ENCODE measurements at places on chromosomes 12 and 14.

- no peak for DNase-seq
These were observed 23.8 kb upstream of the LRTM2 start for GRCh38 chr12:1796515-1797010.

DNA sequence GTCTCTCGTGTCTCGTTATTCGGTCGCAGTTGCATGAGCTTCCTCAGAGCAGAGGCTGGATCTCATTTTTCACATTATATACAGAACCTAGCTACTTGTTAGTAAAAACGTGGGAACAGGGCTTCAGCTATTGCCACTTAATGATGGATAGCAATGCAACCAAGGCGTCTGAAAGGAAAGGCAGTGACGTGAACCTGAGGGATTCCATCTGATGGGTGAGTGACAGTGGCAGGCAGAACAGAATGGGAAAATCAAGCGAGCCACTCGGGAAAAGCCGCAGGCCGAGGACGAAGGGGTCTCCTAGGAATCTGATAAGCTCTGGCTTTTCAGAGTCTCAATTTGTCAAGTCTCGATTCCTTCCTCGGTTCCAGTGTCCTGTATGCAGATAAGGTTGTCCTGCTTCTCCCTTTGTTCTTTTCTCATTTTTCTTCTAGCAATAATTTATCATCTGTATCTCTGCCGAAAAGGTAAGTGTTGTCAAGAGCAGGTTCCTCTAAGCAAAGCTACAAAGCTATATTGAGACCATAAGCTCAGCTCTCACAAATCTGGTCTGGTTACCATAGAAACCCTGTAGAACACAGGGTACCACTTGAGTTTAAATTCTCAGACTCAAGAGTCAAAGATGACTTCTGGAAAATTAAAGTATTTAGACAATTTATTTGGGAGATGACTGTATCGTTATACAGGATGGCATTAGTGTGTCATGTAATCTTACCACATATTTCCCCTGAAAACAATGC, 416.6 kb downstream of the GLT1D1 start:
- DNase-seq, result no peak

- no peak for DNase-seq
These were observed 169.8 kb downstream of the GPHN start for GRCh38 chr14:66677780-66678179.

DNA sequence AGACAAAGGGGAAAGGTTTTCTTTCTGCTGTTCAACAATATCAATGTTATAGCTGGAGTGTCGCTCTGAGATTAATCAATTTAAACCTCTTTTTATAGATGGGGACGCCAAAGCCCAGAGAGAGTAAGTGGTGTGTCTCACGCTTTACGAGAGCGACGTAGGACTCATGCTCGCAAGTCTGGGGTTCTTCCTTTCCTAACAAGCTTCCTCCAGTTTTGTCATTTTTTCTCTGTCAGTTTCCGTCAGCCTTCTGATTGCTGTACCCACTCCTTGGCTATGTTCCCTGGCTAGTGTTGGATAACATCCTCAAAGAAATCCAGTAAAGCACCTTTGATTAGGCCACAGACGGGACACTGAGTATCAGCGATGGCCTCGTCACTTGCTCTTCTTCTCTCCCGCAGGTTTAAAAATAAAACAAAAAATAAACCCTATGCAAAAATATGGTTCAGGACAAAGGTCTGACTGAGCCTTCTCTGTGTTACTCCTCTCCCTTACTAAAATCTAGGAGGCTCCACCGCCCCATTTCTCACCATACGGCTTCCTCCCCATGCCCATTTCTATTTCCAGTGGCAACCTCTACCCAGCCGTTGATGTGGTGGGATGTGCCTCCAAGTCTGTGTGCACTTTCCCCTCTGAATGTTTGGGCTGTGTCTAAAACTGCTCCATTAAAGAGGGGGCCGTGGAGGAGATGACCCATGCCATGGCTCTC, 172.7 kb upstream of the PARP11 start:
- DNase-seq, result no peak

GRCh38 chr14:71094722-71095121, 187.5 kb downstream of the PCNX1 start:
- DNase-seq, result no peak

- DNase-seq, result no peak
These were observed 6.8 kb upstream of the SPTLC2 start for GRCh38 chr14:77623201-77623600.

GRCh38 chr12:51806896-51807295, 41.6 kb downstream of the FIGNL2 start:
- no peak for DNase-seq

GRCh38 chr12:31004666-31005065, 69.0 kb upstream of the DDX11 start:
- DNase-seq, result no peak

DNA sequence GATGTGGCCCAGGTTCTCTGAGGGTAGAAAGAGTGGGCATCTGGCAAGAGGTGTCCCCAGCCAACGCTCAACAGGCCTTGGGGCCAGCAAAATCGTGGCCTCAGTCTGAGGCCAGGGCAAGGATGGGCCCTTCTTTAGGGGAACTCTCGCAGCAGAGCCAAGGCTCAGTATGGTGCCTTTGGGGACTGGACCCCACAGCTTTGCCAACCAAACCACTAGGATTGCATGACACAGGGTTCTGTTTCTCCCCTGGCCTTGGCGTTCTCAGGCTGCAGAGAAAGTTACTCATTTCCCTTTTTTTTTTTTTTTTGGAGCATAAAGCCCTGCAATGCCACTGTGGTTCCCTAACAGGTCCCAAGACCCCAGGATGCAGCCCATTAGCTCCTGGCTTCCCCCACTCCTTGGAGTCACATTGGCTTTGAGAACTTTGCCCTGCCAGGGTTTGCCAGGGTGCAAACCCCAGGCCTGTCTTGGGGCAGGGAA, 100.6 kb downstream of the LGMN start:
- DNase-seq, result no peak

DNA sequence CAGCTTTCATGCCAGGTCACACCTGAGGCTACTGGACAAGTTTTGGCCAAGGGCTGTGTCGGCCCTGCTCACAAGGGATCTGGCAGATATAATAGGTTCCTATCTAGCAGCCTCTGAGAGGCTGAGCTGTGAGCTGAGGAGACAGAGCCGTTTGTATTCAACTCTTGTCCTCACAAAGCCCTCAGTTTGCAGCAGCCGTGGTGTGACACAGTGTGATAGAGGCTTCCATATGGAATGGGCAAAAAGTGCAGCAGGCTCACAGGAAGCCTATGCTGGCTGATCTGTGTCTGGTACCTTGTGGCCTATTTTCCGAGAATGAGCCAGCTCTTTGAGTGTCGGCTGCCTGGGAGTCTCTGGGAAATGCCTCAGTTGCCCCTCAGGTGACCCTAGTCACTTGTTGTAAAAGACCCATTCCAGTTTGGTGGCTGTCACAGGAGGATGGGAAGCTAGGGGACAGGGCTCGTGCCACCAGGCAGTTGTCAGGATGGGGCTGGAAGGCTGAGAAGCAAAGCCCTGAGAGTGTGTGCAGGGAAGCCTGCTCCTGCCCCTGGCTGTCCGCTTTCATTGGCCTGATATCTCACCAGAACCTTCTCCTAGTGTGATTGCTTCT, 16.1 kb downstream of the VRTN start:
- DNase-seq, result no peak

DNA sequence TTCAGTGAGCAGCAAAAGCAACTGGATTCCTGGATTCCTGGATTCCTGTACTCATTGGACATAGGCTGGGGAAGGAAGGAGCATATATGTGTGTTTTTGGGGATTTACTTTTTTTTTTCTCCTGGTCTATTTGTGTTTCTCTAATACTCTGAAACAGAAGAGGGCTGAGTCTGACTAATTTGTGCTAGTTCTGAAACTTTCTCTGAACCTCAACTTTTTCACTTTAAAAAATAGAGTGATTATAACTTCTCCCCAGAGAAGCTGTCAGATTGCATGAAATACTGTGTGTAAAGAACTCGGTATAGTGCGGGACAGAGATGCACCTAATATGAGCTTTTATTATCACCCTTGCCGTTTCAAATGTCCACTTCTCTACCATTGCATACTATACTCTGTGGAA, 529.5 kb downstream of the TMTC2 start:
- DNase-seq, result no peak

DNA sequence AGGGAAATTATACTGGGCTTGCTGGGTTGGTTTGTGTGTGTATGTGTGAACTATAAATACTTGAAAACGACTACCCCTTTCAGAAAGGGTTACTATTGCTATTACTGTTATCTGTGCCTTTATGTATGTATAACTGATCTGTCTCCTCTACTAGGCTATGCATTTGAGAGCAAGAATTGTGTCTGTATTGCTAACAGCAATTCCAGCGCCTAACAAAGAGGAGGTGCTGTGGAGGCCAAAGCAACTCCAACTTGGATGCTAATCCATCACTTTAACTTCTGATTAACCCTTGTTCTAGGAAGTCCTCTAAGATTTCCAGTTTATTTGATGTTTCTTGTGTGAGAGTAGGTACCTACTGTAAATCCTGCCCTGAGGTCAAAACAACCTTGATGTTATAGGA, 313.9 kb downstream of the PCNX1 start:
- DNase-seq, result no peak

DNA sequence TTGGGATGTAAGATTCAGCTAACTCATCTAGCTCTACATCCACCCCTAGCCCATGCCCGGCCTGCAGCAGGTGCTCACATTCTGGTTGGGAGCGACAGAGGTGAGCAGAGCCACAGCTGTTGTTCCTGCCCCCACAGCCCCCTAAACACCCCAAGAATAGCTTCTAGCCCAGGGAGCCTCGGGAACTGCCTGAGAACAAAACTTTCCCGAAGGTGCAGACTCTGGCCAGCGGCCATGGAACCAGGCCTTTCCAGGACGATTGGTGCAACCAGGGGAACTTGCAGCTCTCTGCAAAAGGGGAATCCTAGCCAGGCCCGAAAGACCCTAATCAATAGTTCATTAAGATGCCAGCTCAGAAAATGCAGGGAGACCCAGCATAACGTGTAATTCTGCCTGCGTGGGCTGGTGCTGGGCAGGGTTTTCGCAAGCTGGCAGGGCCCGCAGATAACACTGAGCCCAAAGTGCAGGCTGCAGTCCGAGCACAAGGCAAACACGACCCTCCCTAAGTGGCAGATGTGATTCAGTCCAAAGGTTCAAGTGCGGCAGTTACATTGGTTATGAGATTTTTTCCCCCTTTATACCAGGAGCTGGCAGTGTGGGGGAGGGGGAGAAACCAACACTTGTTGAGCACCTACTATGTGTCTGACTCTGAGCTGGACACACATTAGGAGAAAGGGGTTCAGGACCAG, 122.5 kb upstream of the MAP1LC3B2 start:
- no peak for DNase-seq

GRCh38 chr14:25908277-25909044, 689.4 kb downstream of the NOVA1 start:
- DNase-seq, result no peak

DNA sequence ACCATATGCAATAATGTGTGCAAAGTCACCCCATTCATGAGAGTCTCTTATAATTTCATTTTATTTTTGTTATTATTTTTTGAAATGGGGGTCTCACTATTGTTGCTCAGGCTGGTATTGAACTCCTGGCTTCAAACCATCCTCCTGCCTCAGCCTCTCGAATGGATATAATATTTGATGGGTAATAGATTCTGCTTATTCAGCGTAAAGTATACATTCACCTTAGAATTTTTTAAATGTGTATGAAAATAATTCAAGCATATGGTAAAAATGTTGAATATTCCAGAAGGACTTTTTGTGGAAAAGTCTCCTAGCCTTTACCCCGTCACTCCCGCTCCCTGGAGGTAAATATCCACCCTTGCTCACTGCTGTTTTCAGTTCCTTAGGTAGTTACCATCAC, 23.4 kb upstream of the SSPN start:
- DNase-seq, result no peak

Data from NCI-H345 (cell line).